ENCODE measurements at places on chromosomes 1 and 21.

DNA sequence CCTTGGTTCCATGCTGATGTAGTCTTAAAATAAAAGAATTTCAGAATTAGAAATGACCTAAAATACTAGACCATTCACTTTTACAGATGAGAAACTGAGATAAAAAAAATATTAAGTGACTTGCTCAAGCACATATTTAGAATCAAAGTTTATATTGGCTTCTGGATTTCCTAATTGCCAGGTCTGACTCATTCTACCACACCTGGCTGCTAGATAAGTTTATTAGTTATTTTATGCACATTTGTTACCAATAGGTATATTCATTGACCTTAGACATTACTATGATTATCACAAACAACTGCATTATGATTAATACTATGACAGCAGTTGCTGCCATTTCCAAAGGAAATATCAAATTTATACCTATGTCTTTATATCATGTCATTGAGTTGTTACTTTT, 497.5 kb downstream of the RWDD3 start:
- no peak for DNase-seq

DNA sequence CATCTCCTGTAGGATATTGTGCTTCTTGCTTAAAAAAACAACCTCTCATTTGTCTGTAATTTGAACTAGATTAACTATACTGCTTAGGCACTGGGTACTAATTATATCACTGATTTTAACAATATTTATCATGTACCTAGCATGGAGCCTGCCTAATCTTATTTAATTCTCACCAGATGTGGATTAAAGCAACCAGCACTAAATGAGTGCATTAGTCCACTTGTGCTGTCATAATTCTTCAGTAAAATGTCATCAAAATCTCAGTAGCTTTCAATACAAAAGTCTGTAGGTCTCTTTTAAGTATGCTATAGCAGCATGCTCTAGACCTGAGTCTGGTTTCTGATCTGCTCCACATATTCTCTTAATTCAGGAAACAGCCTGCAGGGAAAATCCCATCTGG, 368.1 kb downstream of the NCAM2 start:
- no peak for DNase-seq

DNA sequence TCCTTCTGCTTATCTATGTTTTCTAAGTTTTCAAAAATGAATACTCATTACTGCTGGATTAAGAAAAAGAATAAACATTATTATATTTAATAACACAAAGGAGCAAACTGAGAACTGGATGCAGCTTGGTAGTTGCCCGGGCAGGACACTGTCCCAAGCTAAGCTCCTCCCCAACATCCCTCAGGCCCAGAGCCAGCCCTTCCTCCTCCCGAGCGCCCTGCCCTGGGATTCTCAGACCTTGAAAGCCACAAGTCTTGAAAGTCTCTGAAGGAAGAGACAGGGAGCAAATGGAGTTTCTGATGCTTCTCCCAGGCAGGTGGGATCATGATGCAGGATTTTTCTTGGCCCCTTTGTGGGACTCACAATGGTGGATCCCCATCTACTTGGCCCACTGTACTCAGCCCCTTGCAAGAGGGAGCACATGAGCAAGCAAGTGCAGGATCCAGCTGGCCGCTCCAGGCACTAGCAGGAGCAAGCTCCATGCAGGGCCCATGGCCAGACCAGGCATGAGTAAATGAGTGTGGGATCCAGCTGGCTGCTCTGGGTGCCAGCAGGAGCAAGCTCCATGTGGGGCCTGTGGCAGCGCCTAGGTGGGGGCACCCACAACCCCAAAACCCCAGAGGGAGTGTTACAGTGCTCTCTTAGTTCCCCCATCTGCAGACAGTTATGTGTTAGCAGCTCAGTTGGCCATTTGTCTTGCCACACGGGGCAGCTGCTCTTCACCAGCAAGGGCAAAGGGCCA, 32.1 kb upstream of the RAB4A start:
- DNase-seq: no peak

DNA sequence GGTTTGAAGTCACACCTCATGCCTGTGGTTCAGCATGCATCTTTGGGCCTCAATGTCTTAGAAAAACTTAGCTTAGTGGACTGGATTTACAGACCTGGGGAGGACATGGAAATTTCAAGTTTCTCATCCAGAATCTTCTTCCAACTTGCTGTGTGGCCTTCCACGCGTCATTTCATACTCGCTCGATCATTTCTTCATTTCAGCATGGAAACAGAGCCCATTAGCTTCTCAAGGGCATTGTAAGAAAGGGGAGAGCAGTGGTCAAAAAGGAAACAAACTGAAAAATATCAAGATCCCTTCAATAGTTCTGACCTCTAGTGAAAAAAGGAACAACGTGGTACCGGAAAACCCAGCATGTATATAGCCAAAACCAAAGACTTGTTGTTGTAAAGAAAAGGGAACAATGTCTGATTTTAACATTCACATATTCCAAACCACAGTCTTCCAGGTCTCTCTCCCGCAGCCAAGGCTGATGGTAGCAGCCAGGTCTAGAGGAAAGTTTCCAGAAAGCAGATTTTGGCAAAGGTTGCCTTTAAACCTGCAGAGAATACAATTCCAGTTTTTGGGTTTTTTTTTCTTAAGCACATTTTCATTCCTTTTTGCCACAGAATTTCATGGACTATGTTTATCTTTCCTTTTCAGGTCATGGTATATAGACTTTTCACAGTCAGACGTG, 97.0 kb upstream of the CDC42BPA start:
- no peak for DNase-seq

DNA sequence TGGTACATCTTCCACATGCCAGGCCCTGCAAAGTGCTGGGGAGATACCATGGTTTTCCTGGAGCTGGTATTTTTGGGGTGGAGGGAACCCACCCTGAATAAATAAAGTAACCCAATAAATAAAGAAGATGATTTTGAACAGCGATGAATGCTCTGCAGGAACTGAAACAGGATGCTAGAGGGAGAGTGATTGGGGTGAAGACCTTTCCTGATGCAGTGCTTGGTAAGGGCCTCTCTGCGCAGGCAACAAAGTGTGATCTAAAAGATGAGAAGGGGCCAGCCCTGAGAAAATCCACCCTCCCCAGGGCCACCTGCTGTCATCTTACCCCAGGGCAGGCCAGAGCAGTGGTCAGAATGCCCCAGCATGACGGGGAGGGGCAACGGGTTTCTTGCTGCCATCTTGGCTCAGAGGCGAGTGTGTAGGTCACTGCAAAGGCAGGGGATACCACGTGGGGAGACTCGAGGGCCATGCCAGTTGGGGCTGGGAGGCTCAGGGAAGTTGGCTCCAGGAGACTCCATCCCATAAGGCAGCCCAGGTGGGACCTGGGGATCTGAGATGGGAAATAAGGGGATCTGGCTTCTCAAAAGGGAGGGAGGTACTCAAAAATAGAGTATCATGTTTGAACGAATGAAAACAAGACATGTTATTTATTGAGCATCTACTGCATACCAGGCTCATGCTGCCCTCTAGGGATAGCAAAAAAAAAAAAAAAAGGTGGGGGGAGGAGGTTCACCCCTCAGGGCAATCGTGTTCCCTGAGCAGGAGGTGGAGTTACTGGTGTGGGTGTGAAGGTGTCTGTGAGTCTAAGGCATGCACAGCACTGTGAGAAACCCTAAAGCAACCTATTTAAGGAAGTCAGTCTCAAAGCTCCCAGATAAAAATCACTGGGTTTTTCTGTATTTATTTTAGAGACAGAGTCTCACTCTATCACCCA, 2.8 kb downstream of the SRARP start:
- DNase-seq: no peak

DNA sequence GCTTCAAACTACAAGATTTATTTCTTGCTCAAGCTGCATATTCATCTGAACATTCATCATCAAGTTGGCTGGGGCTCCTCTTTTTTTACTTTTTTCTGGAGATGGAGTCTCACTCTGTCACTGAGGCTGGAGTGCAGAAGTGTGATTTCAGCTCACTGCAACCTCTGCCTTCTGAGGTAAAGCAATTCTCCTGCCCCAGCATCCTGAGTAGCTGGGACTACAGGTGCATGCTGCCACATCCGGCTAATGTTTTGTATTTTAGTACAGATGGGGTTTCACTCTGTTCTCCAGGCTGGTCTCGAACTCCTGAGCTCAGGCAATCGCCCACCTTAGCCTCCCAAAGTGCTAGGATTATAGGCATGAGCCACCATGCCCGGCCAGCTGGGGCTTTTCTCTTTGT, 88.3 kb upstream of the C1orf105 start:
- DNase-seq: no peak
